ENCODE measurements at places on chromosomes 6 and 20. TPM values are rescaled to one million over a fixed set of nuclear protein-coding genes. Genes with fewer than 3 reads are reported as not detected.

Gene FKBP1C
- polyA plus RNA-seq, result 0.18 TPM

Gene NRSN1
- 0.11 TPM for polyA plus RNA-seq

Gene MUC22
- 0.14 TPM for polyA plus RNA-seq

Gene CST7
- 1.1 TPM for polyA plus RNA-seq

Gene CCN5
- polyA plus RNA-seq, result 102 TPM

Gene F13A1
- 9.4 TPM for polyA plus RNA-seq

Gene LMBRD1
- polyA plus RNA-seq, result 51.5 TPM

Gene CRISP2
- polyA plus RNA-seq, result not detected

Gene TRIM10
- not detected for polyA plus RNA-seq

Gene LST1
- 7.8 TPM for polyA plus RNA-seq

Gene HDGFL1
- not detected for polyA plus RNA-seq

Gene EYA2
- polyA plus RNA-seq, result 2.7 TPM

Gene SIGLEC1
- 4.2 TPM for polyA plus RNA-seq

Gene CALHM4
- polyA plus RNA-seq, result 0.20 TPM

Gene PNLDC1
- polyA plus RNA-seq, result 0.43 TPM

Gene GPR6
- not detected for polyA plus RNA-seq

Gene DEFB119
- not detected for polyA plus RNA-seq

Gene GPX5
- polyA plus RNA-seq, result not detected

Gene TINAG
- 0.09 TPM for polyA plus RNA-seq

Gene RBM24
- 177 TPM for polyA plus RNA-seq

Gene SLC26A8
- polyA plus RNA-seq, result not detected

Gene INSM1
- polyA plus RNA-seq, result not detected

Gene EYS
- 0.02 TPM for polyA plus RNA-seq

Gene BPIFB4
- not detected for polyA plus RNA-seq

Gene RBPJL
- polyA plus RNA-seq, result not detected

Gene TBXT
- polyA plus RNA-seq, result not detected

Gene PRR18
- 0.02 TPM for polyA plus RNA-seq

Gene GHRH
- 19.5 TPM for polyA plus RNA-seq

Gene MARCKS
- 11.0 TPM for polyA plus RNA-seq

Gene COL12A1
- polyA plus RNA-seq, result 5.4 TPM

Gene PLEKHG1
- polyA plus RNA-seq, result 2.2 TPM

All from right cardiac atrium (tissue), 5 donors.